Stimulated activated CD8-positive, alpha-beta memory T cell treated with anti-CD3 and anti-CD28 coated beads, Interleukin-7, amount 100 ng/mL, for 1 hour (primary cell): ENCODE measurements at places on chromosomes 5 and 9.

- DNase-seq = no peak
Observed at GRCh38 chr5:164052536-164053093, 547.2 kb downstream of the MAT2B start.

- DNase-seq = no peak
Observed at GRCh38 chr5:101045689-101046088, 142.6 kb upstream of the ST8SIA4 start.

GRCh38 chr5:125584140-125584520 is 837.7 kb upstream of the ZNF608 start:
- DNase-seq = no peak

DNA sequence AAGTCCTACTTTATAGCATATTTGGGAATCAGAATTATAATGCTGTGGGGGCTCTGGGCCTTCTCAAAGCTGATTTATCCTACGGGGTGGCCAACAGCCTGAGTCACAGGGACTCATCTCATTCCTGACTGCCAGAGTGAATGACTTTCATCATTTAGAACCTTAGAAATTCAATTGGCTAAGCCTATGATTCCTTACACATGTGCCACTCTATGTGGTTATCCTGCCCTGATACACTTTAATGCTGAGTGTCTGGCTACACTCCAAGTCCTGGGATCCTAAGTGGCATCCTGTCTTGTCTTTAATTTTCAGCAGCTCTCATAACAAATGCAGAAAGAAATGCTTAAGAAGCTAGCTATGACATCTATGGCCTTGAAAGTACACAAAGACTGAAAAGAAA is 75.2 kb upstream of the FREM1 start:
- DNase-seq = no peak

DNA sequence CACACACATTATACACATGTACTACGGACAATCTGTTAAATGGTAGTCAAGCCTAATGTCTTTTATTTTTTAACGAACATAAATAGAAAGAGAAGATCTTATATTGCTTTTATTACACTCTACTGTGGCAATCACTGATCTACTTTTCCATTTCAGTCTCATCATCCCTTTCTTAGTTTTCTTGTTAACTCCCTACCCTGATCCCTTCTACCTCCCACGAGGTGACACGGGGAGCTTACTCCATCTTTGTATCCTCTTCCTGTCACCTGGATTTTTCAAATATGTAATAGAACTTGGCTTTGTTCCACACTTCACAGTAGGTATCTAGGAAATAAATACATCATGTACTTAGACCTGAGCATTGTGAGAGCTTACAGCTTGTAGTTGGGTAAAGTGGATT is 211.0 kb downstream of the PIK3R1 start:
- no peak for DNase-seq

GRCh38 chr9:105401651-105402050 is 46.2 kb upstream of the FSD1L start:
- no peak for DNase-seq

DNA sequence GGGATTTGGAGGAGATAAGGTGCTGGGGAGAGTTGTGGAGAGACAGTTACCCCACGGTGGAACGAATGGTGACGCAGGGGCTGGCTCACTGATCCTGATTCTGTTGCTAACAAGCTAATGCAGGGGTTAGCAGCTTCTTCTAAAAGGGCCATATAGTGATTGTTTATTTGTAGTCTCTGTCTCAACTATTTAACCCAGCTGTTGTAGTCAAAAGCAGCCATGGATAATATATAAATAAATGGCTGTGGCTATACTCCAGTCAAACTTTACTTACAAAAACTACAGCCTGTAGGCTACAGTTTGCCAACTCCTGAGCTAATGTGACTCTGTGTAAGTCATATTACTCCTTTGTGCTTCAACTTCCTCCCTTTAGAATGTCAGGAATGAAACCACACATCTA is 21.8 kb downstream of the STOM start:
- DNase-seq = no peak

- DNase-seq = no peak
Observed at GRCh38 chr9:14941501-14942405, 31.5 kb upstream of the FREM1 start.

DNA sequence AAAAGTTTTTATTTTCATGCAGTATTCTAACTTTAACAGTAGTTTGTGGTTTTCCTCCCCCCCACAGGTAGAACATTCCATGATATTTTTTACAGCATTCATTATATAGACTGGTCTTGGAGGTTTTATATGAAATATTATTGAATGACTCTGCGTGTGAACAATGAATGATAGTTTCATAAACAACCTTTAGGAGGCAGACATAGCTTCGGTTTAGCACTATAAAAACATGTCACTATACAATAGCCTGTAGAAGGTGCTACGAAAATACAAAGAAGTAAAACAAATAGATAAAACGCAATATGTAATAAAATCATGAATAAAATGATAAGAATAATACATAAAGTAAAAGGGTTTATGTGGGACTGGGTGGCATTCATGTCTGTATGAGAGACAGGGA is 8.5 kb downstream of the KLF4 start:
- no peak for DNase-seq

GRCh38 chr5:68395302-68395701 is 179.7 kb downstream of the PIK3R1 start:
- no peak for DNase-seq

GRCh38 chr5:38848637-38849036 is 2.8 kb downstream of the OSMR start:
- no peak for DNase-seq

- DNase-seq = no peak
Observed at GRCh38 chr5:112238473-112238872, 180.6 kb downstream of the EPB41L4A start.

DNA sequence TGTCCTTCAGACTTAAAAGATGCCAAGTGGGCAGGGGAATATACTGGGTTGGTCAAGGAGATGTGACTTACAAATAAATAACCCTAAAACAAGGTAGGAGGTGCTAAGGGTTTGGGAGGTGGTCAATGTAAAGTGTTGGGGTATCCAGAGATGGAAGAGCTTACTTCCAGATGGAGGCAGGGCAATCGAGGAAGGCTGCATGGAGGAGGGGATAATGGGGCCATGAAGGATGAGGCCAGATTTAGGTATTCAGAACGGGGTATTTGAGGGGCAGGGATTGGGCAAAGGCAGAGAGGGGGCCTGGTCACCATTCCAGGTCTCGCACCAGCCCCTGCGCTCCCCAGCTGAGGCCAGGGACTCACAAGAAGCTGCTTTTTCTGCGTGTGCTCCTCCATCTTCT is 57.9 kb upstream of the FBXW11 start:
- DNase-seq = no peak
